ENCODE measurements at places on chromosomes 13 and 19. TPM values are rescaled to one million over a fixed set of nuclear protein-coding genes. Genes with fewer than 3 reads are reported as not detected.

- peak; percentile 30 for DNase-seq
These were observed 162.5 kb downstream of the KCTD12 start for GRCh38 chr13:76723551-76724232.

DNA sequence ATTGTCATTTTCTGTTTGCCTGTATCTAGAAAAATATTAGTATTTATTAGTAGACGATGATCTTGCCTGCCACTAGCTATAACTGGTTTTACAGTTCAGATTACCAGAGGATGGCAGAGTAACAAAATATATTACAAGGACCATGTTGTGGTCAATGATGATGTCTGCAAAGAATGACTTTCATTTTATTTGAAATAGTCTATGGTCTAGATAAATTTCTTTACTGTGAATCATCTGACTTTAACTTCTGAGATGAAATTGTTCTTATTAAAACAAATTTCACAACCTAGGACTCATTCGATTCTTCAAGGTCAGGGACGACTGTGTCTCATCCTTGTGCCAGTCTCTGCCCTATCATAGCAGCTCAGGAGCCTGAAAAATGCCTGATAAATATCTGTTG lies 637.8 kb upstream of the KLF12 start:
- no peak for DNase-seq

GRCh38 chr13:63161219-63161618 lies 1745.6 kb upstream of the PCDH20 start:
- no peak for DNase-seq

The CERS4 gene
- 104 TPM for total RNA-seq

GRCh38 chr19:10230173-10230860 lies 814 bp downstream of the S1PR2 start:
- DNase-seq, result peak; percentile 40

DNA sequence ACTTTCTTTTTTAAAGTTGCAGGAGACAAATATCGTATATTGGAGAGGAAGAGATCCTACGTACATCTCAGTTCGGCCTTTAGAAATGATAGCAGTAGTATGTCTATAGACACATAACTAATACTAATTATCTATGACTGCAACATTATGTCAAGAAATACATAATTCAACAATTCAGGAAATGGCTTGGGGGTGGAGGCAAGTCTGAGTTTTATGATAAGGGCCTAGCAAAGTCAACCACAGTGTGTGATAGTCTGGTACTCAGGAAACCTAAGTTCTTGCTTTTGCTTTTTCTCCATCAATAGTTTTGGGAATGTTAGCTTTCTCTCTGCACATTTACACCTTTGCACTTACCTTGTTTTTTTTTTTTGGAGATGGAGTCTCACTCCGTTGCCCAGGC lies 27.5 kb upstream of the OBI1 start:
- no peak for DNase-seq

The FCAR gene
- total RNA-seq, result not detected

DNA sequence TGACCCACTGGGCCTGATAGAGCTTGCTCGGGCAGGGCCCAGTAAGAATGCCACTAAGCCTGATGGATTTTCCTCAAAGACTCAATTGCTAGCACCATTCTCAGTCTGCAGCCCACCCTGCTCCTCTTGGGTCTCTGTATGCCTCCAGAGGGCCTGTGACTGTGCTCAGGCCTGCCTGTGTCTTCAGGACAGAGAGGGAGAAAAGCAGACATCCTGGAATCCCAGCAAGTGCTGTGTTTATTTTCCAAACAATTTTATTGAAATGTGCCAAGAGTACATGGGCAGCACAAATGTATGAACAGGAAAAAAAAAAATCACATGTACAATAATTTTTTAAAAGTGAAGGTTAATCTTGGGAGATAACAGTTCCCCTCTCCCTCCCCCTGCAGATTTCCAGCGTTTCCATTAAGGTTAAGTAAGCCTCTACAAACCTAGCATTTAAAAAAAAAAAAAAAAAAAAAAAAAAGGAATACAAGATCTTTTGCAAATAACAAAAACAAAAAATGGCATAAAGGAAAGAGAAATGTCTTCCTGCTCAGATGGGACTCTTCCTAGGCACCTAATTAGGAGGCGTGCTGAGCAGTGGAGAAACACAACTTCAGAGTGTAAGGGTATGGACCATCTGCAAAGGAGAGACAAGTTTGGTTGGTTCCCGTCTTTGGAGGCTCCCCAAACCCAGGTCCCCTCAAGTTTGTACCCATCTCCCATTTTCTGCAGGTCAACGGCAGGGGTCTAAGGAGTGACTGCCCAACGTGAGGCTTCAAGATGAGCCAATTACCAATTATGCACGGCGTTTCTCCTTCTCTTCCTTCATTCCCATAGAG lies 4.8 kb upstream of the ECH1 start:
- no peak for DNase-seq

- DNase-seq, result no peak
These were observed 37.0 kb upstream of the IGFL4 start for GRCh38 chr19:46077815-46078167.

The GYS1 gene
- total RNA-seq, result 21.1 TPM

Measured in lower leg skin (tissue), 4 donors.